ENCODE measurements at places on chromosomes 1 and 21.

DNA sequence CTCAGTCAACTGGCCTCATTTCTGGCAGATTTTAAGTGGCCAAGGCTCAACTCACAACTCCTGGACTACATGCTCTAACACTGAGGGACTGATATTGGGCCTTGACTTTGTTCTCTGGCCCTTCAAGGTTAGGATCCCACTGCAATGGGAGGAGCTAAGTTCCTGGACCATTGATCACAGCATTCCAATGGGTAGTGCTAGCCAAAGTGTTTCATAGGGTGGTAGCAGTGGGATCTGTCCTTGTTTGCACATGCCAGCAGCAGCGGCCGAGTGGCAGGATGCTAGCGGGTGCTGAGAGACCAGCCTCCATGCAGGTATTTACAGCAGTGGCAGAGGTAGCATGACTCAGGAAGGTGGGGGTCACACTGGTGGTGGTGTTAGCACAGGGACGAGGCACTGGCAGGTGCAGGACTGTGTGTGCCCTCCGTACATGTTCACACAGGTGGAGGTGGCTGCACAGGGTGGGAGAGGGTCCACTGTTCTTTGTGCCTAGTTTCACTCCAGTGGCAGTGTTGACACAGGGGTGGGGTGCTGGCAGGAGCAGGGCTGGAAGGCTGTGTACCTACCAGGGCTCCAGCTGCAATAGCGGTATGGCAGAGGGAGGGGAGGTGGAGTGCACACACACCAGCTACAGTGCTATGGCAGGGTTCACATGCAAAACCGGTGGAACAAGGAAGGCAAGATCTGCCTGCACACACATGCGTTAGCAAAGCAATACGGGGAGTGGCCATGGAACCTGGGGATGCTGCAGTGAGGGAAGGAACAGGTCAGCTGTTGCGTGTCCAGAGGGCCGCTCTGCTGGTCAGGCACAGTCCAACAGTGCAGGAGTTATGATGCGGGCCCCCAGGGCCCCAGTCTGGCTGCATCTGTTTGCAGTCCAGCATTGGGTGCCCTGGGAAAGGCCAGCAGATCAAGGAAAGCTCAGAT, 51.7 kb downstream of the COL24A1 start:
- no peak for DNase-seq

- DNase-seq = no peak
These were observed 91.2 kb upstream of the KCTD3 start for GRCh38 chr1:215475796-215476481.

DNA sequence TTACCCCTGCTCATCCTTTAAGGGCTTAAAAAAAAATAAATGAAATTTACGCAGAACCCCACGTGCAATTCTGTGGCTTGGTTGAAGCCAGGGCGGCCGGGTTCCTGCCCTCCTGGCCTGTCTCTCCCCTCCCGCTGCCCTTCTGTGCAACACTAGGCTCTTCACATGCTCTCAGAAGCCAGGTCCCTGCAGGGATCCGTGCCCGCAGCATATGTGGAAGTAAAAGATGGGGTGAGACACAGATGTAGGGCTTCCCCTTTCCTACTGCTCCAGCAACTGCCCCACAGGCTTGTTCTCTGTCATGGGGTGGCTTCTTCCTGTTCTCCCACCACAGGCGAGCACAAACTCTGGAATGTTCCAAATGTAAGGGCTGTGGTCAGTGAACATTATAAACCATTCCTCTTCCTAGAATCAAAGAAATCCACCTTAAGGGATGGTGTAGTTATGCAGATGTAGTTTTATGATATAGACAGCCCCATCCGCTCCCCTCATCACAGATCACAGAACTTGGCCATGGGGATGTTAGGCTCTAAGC, 535.4 kb downstream of the KIF26B start:
- DNase-seq = no peak

DNA sequence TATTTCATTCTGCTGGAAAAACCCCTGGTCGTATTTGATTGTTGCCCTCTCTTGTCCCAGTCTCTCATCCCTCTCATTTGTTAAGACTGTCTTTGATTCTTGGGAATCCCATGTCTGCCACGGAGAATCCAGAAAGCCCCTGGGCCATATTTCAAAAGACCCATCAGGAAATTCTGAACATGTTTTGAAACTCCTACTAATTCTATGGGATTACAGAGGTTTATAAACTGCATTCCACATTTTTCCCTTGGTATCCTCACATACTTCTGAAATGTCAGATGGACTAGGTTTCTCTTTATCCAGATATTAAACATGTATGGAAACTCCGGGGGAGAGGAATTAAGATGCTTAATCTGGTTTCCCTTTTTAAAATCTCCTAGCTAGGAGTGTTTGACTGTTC, 80.0 kb downstream of the HUNK start:
- no peak for DNase-seq

- no peak for DNase-seq
These were observed at the start of gene CD160 for GRCh38 chr1:145719230-145720079. Gene CD160 (plus strand): TSS chr1:145719499. CDS start chr1:145728328, 8,829 bp downstream.

DNA sequence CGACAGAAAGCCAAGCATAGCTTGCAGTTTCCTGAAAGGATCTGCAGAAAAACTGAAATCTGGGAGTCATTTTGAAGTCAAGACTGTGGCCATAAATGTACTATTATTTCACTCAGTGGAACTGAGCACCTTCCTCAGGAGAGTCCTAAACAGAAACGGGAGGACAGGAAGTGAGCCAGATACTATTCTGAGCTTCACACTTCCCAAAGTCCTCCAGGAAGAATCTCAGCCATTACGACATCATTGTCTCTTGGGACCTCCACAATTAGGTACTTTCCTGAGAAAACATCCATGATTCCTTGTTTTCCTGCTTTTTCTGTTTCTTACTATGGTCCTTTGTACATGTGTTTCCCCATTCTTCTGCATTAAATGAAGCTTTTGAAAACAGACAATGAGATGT, 299.2 kb upstream of the USP25 start:
- no peak for DNase-seq

Measured in GM19239 (cell line).